ENCODE measurements at places on chromosomes 11 and 22. TPM values are rescaled to one million over a fixed set of nuclear protein-coding genes. Genes with fewer than 3 reads are reported as not detected.

MRGPRX3 gene
- total RNA-seq: not detected

POU2AF2 gene
- total RNA-seq: not detected

ASCL2 gene
- 0.54 TPM for total RNA-seq

SNX32 gene
- not detected for total RNA-seq

CCDC116 gene
- total RNA-seq: 0.89 TPM

PHLDB1 gene
- total RNA-seq: 102 TPM

SMTN gene
- total RNA-seq: 49.3 TPM

RAB3IL1 gene
- total RNA-seq: 17.8 TPM

DEUP1 gene
- 0.78 TPM for total RNA-seq

UBQLNL gene
- 0.54 TPM for total RNA-seq

DNA sequence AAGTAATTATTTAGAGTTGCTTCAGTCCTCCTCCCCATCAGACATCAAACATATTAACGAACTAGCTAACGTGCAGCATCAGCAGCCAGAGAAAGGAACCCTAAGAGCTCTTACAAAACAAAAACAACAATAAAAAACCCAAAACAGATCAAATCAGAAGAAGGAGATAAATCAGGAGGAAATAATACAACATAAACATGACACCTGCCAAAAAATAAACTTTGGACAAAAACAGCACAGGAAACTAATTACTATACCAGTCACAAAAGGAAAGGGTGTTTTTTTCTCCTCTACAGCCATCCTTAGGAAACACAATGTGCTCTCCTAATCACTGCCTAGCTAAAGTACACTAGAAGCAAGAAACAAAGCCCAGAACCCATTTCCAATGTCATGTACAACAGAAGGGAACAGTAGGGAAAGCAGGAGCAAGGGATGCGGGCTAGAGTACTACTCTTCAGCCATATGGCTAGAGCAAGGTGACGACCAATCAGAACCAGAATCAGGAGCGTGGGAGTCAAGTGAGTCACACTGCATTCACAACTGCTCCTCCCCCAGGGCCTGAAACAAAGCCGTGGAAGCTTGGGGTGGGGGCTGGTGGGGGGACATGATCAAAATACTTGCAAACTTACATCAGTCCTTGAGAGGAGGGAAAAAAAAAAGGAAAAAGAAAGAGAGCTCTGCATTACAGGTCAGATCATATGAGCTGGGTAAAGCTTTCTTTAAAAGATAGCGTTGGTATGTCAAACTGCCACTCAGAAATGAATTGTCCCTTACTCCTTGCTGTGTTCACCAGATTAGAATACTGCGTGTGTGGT, 60.4 kb downstream of the LARGE2 start:
- H3K27ac ChIP-seq: no peak overlapping the region
- no peak for DNase-seq
- no peak overlapping the region for H3K4me3 ChIP-seq
- peaks cover 17% of the 10 kb centered on the region for H3K4me1 ChIP-seq
- H3K27me3 ChIP-seq: no peaks in the 10 kb centered on the region
- peaks cover 14% of the 10 kb centered on the region for H3K36me3 ChIP-seq

DNA sequence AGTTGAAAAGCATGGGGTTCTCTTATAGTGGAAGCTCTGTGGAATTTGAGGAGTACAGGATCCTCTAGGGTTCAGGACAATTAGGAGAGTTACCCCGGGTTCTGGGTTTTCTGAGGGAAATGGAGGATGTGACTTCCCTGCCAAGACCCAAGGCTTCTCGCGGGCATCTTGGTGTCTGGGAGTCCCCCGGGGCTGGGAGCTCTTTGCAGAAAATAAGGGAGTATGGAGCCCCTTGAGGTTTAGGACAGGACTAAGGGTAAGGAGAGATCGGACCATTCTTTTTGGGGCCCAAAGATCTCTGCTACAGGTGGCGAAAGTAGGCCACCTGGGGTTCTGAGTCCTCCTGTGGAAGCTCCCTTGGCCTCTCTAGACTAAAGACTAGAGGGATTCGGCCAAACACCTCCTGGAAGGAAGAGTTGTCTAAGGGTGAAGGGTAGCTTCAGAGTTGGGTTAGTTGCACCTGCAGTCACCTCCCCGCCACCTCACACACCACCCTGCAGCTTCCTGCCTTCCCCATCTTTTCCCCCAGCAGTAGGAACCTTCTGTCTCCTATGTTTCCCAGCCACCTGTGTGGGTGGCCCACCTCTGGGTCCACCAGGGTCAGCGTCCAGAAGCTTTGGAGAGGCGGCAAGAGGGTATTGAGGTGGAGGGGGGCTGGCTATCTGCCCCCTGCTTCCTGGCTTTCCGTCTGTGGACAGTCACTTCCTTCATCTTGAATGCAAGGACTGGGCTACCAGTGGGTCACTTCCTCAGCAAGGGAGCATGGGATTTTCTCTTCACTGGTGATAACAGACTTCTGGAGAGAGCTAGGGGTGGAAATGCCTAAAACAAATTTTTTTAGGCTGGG, 908 bp downstream of the LIMK2 start:
- peak overlapping the region; percentile 76 for H3K4me3 ChIP-seq
- DNase-seq: no peak
- no peaks in the 10 kb centered on the region for H3K27me3 ChIP-seq
- H3K36me3 ChIP-seq: no peaks in the 10 kb centered on the region
- H3K27ac ChIP-seq: peak overlapping the region; percentile 47

DNA sequence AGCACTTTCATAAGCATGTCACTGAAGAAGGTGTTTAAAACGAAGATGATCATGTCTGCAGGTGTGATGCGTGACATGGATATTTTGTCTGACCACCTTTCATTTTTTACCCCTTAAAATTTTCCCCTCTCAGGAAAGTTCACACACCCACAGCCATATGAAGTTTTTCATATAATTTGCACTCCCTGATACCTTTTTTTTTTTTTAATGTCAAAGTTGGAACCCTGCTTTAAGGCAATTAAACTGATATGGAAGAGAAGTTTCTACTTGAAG, 104.6 kb downstream of the ATXN10 start:
- H3K27ac ChIP-seq: no peak overlapping the region
- no peaks in the 10 kb centered on the region for H3K27me3 ChIP-seq
- H3K4me1 ChIP-seq: no peaks in the 10 kb centered on the region
- no peaks in the 10 kb centered on the region for H3K36me3 ChIP-seq
- no peak for DNase-seq
- no peak overlapping the region for H3K4me3 ChIP-seq

DNA sequence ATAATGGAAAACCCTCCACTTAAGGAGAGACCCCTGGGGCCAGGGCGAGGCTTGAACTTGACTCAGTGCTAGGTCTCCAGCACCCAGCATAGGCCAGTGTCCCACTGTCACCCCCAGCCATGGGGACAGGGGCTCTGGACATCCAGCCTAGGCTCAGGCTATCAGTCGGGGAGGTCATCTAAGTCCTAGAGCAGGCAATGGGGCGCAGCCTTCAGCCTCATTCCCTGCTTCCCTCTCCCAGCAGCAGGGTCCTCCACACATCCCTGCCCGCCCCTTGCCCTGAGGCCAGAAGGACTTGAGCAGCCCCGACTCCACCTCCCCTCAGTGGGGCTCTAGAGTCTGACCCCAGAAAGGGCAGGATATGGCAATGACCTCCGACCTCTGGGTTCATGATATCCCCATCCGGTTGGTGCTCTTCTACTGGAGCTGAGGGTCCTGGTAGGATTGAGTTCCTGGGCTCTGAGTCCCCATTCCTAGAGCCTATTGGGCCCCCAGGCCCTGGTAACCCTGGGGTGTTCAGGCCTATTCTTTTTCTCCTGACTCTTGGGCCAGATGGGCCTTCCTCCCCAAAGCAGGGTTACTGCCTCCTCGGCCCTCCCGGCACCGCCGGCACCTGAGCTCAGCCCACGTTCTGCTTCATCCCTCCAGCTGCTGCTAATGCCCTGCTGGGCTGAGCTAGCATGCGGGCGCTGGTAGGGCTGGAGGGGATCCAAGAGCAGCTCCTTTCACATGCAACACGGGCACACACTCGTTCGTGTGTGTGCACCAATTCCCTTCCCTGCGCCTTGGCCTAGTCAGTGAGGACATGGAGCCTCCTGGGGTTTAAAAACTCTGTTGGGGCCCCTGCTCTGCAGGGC, 4.4 kb downstream of the CST6 start:
- no peak overlapping the region for H3K27ac ChIP-seq
- H3K4me1 ChIP-seq: peaks cover 12% of the 10 kb centered on the region
- no peaks in the 10 kb centered on the region for H3K27me3 ChIP-seq
- H3K4me3 ChIP-seq: no peak overlapping the region

DNA sequence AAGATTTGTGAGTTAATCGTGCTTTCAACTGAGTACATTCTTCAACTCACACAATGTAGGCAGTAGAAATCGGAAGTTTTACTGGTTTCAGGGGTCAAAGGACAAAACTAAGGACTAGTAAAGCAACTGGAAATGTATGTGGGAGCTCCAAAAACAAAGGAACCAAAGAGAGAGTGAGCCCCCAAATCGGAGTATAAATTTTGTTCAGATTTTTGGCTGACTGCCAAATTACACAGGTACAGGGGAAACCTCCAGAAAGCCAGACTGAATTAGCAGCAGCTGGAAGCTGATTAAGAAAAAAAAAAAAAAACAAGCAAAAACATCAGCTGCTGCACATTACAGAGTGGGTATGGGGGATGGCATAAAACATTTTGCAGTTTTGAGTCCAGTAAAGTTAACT, 75.2 kb upstream of the GNAZ start:
- H3K4me3 ChIP-seq: no peak overlapping the region
- H3K27me3 ChIP-seq: no peaks in the 10 kb centered on the region
- no peak for DNase-seq
- H3K4me1 ChIP-seq: no peaks in the 10 kb centered on the region

DNA sequence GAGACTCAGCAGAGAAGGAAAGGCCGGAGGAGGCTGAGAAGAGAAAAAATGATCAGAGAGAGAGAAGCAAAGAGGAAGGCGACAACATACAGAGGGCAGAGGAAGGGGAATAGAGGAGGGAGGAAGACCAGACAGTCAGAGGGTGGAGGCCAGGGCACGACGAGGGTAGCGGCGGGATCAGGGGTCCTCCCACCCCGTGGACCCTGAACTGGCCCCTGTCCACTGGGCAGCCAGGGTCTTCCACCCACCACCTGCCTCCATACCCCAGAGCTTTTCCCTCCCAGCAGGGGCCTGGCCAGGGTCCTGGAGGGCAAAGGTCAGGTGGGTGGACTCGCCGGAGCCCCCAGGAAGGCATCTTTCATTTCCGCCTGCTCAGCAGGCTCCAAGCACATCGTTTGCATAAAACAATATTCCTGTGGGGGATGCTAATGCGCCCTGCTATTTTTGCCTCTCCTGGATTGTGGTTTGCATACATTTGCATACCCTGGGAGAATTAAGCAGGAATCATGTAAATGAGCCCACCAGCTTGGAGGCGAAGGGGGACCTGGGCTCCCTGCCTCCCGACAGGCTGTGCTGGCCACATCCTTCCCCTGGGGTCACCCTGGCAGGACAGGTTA, 394.1 kb downstream of the MN1 start:
- no peaks in the 10 kb centered on the region for H3K4me1 ChIP-seq
- H3K27ac ChIP-seq: no peak overlapping the region
- DNase-seq: no peak
- H3K27me3 ChIP-seq: no peaks in the 10 kb centered on the region
- H3K36me3 ChIP-seq: no peaks in the 10 kb centered on the region

DNA sequence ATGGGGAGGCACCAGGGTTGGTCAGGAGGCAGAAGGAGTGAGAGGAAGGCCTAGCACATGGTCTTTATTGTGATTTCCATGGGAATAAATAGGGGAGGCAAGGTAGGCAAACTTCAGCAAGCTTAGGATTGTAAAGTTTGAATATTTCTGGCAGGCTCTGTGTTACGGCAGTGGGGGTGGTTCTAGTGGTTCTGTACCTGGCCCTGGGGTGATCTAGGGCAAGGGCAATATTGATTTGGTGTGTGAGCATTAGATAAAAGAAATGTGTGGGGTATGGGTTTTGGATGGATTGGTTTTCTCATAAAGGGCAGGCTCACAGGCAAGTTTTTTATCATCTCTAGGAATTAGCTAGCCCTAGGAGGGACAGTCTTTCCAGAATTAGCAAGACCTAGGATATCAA, 584.0 kb downstream of the OPCML start:
- H3K27ac ChIP-seq: no peak overlapping the region
- H3K4me1 ChIP-seq: peaks cover 6% of the 10 kb centered on the region
- no peak for DNase-seq
- H3K36me3 ChIP-seq: no peaks in the 10 kb centered on the region
- no peaks in the 10 kb centered on the region for H3K27me3 ChIP-seq

DNA sequence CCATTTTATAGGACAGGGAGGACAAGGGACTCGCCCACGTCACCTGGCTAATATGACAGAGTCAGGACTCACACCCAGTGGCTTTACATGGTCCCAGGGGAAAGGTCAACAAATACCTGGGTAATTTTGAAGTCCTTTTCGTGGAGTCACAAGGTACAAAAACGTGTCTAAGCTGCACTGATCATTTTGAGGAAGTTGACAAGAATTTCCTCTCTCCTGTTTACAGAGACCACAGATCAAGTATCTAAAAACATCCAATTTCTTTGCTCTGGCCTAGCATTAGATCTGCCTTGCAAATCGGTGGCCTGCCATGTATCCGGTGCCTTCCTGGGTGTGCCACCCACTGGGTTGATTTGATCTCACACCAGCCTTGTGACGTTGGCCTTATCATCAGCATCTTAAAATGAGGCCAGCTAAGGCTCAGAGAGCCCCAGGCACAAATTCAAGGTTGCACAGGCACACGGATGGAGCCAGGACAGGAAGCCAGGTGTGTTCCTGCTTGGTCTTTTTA, 17.6 kb downstream of the GDPD5 start:
- no peaks in the 10 kb centered on the region for H3K4me1 ChIP-seq
- no peak overlapping the region for H3K27ac ChIP-seq
- no peaks in the 10 kb centered on the region for H3K36me3 ChIP-seq
- H3K27me3 ChIP-seq: no peaks in the 10 kb centered on the region
- no peak overlapping the region for H3K4me3 ChIP-seq

GRCh38 chr22:39958009-39958711, 2.0 kb upstream of the TMA7B start:
- no peak for DNase-seq
- peaks cover 18% of the 10 kb centered on the region for H3K4me1 ChIP-seq
- H3K4me3 ChIP-seq: no peak overlapping the region
- no peak overlapping the region for H3K27ac ChIP-seq

- H3K4me3 ChIP-seq: no peak overlapping the region
- no peaks in the 10 kb centered on the region for H3K27me3 ChIP-seq
- DNase-seq: no peak
- no peaks in the 10 kb centered on the region for H3K4me1 ChIP-seq
Measured at GRCh38 chr11:98740321-98740720, 280.4 kb upstream of the CNTN5 start.

- H3K4me3 ChIP-seq: no peak overlapping the region
- peak; percentile 93 for DNase-seq
- H3K27ac ChIP-seq: peak overlapping the region; percentile 97
- peaks cover 38% of the 10 kb centered on the region for H3K4me1 ChIP-seq
Measured at GRCh38 chr22:30287648-30288418, 1.5 kb downstream of the CASTOR1 start.

Data from thyroid gland (tissue), 4 donors.